ENCODE measurements at places on chromosomes 13 and 19. TPM values are rescaled to one million over a fixed set of nuclear protein-coding genes. Genes with fewer than 3 reads are reported as not detected.

Gene ZNF723
- total RNA-seq: not detected

Gene PABPC3
- not detected for total RNA-seq

Gene SIGLEC12
- not detected for total RNA-seq

Gene ADAMTSL5
- 27.2 TPM for total RNA-seq

Gene KLF1
- not detected for total RNA-seq

Gene F2RL3
- total RNA-seq: 5.9 TPM

Gene MUC16
- 21.3 TPM for total RNA-seq

- no peak for DNase-seq
These were observed 28.0 kb upstream of the KBTBD7 start for GRCh38 chr13:41222259-41222852.

- DNase-seq: no peak
These were observed 46.4 kb downstream of the PSG3 start for GRCh38 chr19:42693760-42694350.

DNA sequence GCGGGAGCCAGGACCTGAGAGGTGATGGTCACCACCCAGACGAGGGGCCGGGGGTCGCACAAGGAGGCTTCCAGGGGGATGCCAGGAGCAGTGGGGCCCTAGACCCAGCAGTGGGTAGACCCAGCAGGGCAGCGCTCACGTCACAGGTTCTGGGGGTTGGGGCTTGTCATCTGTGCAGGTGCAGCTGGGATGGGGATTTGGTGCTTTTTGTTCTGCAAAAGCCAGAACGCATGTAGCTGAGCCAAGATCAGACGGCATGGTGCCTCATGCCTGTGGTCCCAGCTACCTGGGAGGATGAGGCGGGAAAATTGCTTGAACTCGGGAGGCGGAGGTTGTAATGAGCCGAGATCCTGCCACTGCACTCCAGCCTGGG is 15.1 kb downstream of the CSNK1G2 start:
- DNase-seq: no peak

DNA sequence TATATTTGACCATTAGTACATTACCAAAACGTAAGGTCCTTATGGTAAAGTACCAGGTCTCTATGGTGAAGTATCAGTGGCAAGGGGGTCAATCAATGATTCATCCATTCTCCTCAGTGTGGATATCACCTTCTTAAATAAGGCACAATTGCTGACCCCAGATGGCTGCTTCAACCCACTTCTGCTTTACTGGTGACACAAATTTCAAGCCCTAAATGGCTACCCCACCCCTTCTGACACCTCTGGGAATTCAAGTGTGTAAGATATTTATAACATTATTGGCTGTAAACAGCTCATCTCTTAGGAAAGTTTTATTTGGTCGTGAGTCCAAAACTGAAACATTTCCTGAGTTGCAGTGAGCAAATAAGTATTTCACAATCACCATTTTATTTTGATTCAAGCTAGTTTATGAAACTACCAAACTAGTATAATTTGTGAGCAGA is 7.9 kb upstream of the WBP4 start:
- DNase-seq: peak; percentile 69

DNA sequence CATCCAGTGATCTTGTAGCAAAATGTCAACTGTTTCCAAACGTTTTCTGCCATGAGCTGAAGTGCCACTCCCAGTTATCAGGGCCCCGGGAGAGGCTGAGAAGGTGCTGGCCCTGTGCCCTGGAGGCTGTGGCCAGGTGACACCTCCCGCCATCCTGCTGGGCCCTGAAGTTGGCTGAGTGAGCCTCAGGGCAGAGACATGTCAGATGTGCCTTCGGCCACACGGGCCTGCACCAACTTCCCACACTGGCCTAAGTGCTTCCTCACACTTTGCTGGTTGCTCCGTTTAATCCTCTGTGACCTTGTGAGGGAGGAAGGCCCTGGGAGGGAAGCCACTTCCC is 4.8 kb downstream of the ADPRHL1 start:
- no peak for DNase-seq

GRCh38 chr13:72983085-72983768 is 75.6 kb upstream of the KLF5 start:
- no peak for DNase-seq

GRCh38 chr13:42073683-42074082 is 25.2 kb downstream of the DGKH start:
- DNase-seq: no peak

- no peak for DNase-seq
These were observed 43.9 kb downstream of the RCBTB2 start for GRCh38 chr13:48488995-48489394.

- DNase-seq: no peak
These were observed 365 bp downstream of the PPP6R1 start for GRCh38 chr19:55258476-55258827.

DNA sequence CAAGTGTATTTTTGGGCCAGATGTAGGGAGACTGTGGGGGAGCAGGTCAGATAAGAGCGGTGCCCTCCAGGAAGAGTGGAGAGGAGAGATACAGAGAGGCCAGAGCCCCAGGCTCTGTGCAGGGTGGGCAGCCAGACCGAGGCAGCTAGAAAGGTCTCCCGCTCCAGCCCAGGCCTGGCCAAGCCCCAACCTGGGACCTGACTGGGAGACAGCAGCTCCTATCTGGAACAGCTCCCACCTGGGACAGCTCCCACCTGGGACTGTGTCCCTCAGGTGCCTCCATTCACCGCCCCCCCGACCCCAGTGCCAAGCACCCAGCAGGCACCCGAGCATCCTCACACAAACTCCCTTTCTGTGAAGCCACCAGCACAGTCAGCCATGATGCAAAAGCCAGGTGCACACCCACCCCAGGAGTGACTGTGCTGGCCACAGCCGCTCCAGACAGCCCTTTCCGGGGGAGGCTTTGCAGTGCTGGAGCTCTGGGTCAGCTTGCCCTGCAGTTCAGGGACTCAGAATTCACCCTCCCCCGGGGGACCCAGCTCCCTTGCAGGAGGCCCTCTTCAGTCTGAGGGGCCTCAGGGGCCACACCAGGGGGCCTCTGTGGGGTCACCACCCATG is 2.1 kb upstream of the GRTP1 start:
- peak; percentile 55 for DNase-seq

- DNase-seq: no peak
These were observed 15.4 kb downstream of the RB1 start for GRCh38 chr13:48318821-48319511.

DNA sequence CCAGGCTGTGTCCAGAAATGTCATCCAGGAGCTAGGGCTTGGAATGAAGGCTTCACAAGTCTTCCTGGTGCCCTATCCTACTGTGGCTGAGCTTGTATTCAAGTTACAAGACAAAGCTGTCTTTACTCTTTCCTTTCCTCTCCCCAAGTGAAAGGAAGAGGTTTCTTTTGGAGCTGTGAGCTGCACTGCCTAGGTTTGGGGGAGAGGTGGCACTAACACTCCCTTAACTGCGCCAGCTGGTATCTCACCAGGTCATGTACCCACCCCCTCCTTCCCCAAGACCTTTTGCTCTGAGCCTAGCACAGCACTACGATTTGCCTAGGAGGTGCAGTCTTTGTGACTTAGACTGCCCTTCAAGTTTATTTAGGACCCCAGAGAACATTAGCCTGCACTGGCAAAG is 2053.6 kb upstream of the PRR20A start:
- DNase-seq: no peak

DNA sequence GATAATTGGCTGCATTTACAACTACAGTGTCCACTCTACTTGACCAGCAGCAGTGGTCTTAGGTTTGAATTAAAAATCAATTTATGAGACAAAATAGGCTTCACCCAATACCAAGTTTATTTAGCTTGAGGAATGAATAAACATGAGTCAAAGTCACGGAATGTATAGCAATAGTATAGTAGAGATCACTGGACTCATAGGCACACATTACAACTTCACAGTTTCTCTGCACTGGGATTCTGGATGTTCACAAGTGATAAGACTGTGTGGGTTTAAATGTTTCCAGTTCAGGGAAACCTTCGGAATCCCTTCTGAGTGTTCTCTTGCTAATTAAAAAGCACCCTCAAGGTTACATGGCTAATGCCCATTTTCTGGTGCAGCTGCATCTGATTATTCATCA is 1064.9 kb downstream of the SLITRK5 start:
- DNase-seq: no peak

DNA sequence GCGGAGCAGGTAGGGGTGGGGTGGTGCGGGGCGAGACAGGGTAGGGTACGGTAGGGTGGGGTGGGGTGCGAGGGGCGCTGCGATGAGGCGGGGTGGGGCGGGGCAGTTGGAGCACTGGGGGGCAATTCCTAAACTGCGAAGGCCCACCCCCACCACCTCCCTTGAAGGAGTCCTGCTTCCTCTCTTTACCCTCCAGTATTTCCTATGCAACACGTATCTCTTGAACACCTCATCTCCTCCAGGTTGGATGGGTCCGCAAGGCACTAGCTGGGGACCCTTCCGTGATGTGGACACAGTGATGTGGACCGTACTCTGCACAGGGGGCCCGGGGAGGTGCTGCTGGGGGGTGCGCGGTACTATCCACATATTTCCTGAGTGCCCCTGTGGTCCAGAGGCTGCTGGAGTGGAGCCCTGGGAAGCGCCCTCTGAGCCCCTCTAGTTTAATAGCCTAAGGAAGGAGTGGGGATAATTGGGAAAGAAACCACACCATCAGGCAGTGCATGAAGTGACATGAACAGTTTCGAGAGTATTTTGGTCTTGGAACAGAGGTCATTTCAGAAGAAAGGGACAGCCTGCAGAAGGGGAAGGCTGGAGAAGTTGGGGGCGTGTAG is 1.1 kb downstream of the IL17D start:
- no peak for DNase-seq

- no peak for DNase-seq
These were observed 39.6 kb downstream of the LHFPL6 start for GRCh38 chr13:39563470-39563735.

DNA sequence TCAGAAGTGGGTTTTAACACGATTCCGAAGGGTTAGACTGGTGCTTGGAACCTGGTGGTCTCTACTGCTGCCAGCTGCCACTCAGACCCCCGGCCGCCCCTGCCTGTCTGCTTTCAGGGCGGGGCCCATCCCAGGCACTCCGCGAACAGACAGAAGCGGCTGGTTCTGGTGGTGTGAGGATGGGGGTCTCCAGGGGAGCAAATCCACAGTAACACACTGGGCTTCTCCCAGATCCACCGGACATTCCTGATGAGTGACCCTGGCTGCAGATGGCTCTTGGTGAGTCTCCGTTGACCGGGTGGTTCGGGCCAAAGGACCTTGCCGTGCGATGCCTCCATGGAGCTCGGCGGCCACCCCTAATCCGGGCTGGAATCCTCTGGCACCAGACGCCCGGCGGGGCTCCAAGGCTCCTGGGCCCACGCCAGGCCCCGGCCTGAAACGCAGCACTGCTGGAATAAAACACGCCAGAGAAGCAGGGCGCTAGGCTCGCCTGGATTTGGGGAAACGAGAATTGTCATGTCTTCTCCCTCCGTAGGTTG is 2.1 kb upstream of the PTBP1 start:
- DNase-seq: no peak

DNA sequence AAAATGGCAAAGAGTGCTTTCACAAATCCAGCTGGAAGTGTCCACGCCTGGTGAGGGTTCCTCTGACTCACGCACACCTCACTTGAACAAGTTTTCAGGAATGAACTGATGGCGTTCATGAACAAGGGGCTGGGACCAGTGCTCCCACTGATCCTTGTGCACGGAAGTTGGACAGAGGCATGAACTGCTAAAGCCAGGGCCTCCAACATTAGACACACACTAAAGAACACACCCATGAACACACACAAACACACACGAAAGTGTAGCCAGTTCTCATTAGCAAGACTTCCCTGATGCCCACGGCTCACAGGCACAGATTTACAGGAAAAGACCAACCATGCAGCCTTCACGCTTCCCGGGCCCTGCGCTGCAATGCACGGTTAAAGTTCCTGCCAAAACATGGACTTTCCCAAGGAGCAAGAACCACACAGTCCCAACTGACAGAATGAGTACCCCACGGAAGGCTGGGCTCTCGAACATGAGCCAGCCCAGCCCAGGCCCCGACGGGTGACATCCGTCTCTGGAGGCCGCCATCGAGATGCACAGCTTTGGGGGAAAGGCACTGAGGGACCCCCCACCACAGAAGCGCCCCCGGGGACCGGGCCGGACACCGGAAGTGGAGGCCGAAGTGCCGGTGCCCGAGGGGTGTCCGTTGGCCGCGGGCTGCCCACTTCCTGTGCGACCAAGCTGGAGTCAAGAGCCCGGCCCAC is 808 bp downstream of the DNMT1 start:
- peak; percentile 59 for DNase-seq

- no peak for DNase-seq
These were observed 24.3 kb downstream of the COL4A2 start for GRCh38 chr13:110331362-110331761.

GRCh38 chr19:35578707-35579106 is 7.3 kb upstream of the PMIS2 start:
- DNase-seq: no peak
